COR-L47 (cell line): ENCODE measurements at places on chromosomes 16 and 17.

DNA sequence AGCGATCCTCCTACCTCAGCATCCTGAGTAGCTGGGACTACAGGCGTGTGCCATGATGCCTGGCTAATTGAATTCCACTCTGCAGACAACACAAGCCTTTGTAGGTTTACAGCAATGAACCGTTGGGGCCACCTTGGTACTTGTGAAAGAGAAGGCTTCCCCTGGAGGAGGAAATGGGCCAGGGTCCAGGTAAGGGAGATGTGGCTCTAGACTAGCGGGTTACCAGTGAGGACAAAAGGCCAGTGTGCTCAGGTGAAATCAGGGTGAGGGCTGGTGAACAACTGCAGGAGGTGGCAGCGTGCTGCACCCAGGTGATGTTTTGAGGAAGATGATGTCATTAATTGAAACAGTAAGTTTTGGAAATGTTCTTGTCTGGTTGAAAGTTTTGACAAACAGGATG is 6.7 kb downstream of the SDR42E1 start:
- no peak for DNase-seq

DNA sequence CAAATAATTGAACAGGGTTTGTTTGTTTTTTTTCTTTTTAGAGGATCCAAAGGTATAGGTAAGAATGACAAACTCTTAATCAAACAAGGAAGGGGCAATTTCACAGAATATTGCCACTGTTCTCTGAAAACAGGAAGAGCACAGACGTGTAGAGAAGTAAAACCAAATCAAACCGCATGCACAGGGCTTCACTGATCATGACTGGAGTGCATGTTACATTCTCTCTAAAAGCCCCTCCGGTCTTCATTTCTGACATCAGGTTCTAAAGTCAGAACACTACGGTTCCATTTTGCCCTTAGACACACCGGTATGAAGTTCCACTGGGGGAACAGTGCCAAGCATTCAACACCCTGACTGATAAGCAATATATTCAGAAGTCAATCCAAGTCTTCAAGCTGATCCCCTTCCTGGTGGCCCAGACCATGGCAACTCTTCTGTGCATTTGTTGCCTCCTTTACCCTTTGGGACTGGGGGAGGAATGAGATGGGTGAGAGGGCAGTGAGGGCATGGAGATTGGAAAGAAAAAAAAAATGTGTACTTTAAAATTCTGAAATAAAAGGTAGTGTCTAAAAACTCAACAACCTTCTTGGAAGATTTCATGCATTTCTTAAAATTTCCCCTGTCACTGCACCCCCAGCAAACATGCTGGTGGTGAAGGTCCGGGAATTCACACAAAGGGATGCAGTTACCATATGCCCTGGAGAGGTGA is 1.4 kb downstream of the MMD start:
- no peak for DNase-seq

DNA sequence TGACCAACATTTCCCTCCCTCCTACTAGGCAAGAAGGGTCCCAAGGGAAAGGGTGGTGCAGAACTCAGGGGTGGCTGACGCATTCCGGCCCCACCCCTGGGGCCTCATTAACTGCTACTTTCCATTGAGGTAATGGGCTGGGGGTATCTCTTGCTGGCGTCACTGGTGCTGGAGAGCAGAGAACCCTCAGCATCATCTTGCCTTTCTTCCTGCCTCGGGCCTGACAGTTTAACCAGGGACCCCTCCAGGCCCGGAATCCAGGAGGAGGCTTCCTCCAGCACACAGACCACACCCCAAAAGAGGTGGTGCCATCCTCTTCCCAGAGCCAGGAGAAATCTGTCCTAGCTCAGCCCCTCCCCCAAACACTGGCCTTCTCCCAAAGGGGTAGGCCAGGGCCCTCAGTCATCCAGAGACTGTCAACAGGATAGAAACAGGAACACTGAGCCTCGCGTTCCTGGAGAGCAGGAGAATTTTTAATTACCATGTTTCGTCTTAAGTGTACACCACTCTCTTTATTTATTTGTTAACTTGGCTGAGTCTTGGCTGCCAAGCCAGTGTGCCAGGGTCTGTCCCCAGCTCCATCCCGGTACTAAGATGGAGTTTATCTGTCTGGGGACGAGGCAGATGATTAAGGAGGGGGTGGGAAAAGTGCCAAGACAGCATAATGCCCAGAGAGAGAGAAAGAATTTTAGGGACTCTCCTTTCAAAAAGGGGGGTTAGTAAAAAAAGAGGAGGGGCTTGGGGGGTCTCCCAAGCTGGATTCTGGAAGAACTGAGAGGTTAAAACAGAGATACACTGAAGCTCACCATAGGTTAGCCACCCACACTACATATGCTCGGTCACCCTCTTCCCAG is 5.1 kb downstream of the ETV4 start:
- no peak for DNase-seq

- no peak for DNase-seq
Measured at GRCh38 chr17:15744885-15745284, 12.8 kb downstream of the TBC1D26 start.

DNA sequence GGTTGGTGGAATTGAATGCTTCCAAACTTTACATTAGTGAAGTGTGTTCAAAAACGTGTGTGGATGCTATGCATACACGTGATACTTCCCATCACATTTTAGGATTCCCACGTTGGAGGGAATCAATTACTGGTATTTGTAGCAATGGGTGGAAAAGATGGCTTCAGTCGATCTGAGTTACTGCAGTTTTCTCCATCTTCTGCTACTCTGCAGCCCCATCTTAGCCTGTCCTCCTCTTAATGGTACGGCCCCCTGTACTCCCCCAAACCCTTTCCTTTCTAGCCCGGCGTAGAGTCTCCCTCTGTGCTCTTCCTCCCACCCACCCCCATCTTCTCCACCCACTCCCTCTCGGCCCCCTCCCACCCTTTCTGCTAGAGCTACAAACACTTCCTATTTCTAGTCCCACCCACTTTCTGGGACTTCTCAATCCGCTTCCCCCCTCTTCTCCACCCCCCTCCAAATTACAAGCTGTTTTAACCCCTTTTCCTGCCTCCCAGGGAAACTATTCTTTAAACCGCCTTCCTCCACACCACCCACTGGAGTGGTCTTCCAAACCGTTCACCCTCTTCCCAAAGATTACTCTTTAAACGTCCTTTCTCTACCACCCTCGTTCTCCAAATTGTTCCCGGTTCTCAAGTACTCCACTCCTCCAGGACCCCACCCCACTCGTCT is 1.1 kb downstream of the CHTF8 start:
- peak; percentile 0 for DNase-seq

DNA sequence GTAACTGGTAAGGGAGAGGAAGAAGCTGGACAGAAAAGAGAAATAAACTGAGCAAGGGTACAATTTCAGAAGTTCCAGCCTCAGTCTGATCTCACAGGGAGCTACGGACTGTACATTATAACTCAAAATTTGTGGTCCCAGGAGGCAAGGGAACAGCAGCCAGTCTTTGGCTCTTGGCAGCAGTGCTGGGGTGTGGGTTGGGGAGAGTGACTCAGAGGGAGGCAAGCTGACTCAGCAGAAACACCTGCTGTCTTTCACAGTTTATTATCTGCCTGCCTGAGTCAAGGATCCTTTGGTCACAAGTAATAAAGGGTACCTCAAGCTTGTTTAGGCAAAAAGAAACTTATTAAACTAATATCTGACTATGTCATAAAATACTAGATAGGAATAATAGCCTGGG is 73.5 kb upstream of the KIF2B start:
- no peak for DNase-seq

GRCh38 chr17:37081287-37081686 is 132.5 kb downstream of the AATF start:
- DNase-seq: no peak

DNA sequence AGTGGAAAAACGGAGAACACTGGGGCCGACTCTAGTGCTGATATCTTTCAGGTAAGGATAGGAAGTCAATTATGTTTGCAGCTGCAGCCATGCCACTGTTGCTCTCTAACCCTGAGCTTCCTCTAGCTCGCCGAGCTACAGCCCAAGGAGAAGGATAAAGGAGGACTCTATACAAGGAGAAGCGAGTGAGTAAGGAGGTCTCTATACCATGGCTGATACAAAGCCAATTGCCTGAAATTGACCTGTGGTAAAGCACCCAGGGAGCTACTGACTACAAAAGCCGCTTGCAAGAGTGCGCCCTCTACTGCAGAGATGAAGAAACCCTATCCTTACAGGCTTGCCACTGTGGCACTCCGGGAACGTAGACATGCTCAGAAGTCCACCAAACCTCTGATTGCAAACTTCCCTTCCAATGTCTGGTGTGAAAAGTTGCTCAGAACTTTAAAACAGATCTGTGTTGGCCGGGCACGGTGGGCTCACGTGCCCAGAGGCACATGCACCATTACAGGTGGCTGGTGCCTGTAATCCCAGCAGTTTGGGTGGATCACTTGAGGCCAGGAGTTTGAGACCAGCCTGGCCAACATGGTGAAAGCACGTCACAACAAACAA is 10.8 kb upstream of the SLC46A1 start:
- DNase-seq: peak; percentile 55

- no peak for DNase-seq
Measured at GRCh38 chr16:19717314-19717713, 713 bp downstream of the KNOP1 start.

DNA sequence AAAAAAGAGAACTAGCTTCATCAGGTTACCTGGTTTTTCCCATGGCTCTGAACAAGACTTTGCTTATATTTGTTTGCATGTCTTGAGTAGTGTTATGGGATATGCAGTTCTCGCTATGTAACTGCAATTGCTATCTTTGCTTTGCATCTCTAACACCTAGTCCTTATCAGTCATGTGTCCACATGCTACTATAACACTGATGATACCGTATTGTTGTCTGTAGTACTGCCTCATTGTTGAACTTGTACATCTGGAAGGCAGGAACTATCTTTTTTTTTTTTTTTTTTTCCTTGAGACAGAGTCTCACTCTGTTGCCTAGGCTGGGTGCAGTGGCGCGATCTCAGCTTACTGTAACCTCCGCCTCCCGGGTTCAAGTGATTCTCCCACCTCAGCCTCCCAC is 2.5 kb downstream of the PSME3 start:
- DNase-seq: no peak

GRCh38 chr17:34135841-34136240 is 119.2 kb upstream of the CCL2 start:
- DNase-seq: no peak

- peak; percentile 52 for DNase-seq
Measured at GRCh38 chr17:20852239-20852989, 190.4 kb downstream of the USP22 start.

- peak; percentile 31 for DNase-seq
Measured at GRCh38 chr17:62704381-62704971, 77.0 kb downstream of the MRC2 start.

GRCh38 chr16:66309-67182 is 5.9 kb downstream of the RHBDF1 start:
- no peak for DNase-seq

DNA sequence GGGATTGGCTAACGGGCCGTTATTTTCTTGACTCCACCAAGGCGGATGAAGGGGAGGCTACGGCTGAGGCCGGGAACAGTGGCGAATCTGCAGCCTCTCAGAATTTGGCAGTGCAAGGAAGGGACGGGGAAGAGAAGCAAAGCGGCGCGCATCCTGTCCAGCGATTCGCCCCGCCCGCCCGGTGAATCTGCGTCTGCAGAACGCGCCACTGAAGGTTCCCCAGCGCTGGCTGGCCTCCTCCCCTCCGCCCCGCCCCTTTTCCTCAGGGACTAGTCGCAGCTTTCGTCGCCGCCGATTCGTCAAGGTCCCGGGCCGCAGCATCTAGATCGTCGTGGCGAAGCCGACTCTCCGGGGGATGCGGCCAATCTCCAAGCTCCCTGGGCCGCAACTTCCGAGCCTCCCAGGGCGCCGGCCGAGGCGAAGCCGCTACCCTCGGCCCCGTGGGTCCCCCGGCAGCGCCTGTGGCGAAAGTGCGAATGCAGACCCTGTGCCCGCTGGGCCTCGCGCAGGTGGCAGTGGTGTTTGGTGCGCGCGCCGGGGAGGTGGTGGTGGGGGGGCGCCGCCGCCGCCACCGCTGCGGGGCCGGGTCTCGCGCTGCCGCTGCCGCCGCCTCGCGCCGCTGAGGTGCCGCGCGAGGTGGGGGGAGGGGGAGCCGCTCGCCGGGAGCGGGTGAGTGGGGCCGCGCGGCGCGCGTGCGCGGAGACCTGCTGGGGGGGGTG is at the start of gene SETD1A:
SETD1A (plus strand) TSS at position 299 of the 719 bp plus-strand sequence. CDS start 978 bp downstream, outside the sequence.
- peak; percentile 97 for DNase-seq

DNA sequence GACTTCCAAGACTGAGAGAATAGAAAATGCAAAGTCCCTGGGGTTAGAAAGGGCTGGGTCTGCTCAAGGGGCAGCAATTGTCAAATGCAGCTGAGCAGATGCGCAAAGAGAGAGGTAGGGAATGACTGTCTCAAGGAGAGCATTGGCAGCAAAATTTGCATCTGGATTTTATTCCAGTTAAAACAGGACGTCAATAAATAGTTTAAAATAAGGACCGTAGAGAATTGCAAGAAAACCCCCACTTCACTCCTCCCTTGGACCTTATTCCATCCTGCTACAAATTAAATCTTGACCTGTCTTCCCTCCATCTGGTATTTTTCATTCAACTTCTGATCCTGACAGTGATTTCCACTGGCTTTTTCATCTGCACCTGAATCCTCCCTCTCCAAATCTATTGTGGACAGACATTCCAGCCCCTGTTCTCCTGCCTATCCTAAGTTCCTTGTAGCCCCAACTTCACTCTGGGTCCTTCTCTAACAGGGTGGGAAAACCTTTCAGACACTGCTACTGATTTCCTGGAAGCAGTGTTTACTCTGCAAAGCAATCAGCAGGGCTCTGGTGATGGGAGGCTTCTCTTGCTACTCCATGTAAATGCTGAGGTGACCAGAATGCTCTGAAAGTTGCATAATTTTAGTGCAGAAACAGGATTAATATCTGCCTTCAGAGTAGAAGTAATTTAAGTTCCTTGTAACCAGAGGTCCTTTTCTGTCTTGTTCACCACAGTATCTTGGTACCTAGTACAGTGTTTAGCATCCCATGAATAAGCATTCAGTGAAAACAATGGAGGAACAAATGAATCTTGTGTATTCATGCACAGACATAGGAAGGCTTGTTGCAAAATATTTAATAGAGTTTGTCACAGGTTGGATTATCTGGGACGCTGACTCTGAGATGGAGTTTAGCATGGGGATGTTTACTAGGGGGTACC is 79.2 kb downstream of the CDH11 start:
- no peak for DNase-seq

- DNase-seq: no peak
Measured at GRCh38 chr17:19248928-19249574, 11.9 kb downstream of the EPN2 start.

DNA sequence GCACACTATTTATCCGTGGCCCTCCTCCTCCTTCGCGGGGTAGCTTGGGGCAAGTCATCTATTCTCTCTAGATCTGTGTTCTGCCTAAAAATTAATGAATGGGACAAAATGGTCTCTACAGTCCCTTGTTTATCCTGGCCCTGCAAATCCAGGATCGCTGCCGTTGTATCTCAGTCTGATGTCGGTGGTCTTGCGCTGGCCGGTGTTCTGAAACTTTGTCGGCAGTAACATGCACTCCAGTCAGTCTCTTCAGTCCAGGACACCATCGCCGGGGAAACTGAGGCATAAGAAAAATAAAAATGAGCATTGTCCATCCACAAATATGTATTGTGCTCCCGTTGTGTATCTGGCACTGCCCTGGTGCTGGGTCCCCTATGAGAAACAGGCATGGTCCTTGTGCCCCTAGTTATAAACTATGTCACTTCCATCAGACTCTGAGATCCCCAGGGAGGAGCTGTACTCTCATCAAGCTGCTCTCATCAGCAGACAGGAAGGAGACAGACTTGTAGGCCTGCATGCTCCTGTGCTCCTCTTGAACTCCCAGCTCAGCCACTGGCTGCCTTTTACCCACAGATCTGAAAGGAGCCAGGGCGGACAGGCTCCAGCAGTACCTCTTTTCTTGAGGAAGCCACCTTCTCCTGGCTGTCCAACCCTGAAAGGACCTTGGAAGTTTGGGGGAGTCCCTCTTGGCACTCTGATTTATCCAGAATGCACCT is 13.7 kb upstream of the CA4 start:
- no peak for DNase-seq
